Urinary bladder (tissue), 4 donors: ENCODE measurements at places on chromosomes 2 and 18. TPM values are rescaled to one million over a fixed set of nuclear protein-coding genes. Genes with fewer than 3 reads are reported as not detected.

- peak; percentile 53 for DNase-seq
Measured at GRCh38 chr2:201909961-201910361, 103.6 kb downstream of the CDK15 start.

DNA sequence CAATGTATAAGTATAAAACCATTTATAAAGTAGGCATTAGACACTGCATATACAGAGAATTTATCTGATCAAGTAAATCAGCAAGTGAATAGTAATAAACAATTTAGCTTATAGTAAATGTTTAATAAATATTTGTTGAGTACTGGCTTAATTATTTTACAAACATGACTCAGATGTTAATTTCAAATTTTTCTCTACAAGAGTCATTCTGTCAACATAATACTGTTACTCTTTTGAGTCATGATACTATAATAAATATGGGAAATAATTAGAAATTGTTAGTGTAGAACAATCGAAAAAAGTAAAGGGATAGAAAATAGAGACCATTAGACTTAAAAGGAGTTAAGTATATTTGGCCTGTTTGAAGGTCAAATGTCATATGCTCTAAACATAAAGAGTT, 133.6 kb upstream of the MC4R start:
- no peak for DNase-seq

DNA sequence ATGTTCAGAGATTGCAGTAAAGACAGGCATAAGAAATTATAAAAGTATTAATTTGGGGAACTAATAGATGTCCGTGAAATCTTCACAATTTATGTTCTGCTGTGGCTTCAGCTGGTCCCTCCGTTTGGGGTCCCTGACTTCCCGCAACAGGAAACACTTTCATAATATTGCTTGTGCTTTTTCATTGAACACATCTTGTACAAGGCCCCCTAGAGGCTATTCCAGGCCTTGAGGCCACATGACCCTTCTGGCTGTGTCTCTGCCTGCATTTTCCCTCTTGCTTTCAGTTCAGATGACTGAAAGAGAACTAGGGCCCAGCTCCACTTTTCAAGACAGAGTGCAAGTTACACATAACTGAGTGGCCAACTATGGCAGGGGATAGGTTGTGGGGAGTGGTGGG, 164.1 kb downstream of the TMEM247 start:
- no peak for DNase-seq

DNA sequence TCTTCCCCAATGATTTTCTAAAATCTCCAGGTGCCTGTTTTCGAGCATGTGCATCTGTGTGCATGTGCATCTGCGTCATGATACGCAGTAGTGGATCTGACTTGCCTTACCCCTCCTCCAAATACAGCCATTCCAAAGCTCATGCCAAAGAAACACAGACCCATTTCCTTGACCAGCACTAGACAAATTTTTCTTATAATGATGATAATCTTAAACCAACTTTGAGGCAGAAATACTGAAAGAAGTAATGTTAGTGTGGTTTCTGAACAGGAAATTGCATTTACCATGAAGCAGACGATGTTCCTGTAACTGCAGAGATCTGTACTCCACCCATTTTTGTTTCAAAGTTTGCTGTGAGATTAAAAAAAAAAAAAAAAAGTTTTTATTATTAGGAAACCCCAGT, 25.6 kb downstream of the CYTIP start:
- DNase-seq, result no peak

DNA sequence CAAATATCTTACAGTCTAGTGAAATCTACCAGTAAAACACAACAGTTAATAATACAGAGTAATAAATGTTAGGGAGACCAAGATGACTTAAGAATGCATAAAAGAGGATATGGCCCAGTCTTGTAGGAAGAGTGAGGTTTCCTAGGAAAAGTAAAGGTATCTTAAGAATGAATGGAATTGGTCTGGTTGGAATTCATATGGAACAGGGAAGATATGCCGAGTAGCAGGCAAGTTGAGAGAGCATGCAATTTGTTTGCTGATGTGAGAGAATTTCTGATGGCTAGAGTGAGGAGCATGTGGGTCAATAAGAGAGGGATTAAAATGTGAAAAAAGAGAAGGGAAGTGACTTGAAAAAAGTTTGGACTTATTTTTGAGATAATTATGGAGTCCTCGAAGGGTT, 512.9 kb upstream of the ZEB2 start:
- no peak for DNase-seq

DNA sequence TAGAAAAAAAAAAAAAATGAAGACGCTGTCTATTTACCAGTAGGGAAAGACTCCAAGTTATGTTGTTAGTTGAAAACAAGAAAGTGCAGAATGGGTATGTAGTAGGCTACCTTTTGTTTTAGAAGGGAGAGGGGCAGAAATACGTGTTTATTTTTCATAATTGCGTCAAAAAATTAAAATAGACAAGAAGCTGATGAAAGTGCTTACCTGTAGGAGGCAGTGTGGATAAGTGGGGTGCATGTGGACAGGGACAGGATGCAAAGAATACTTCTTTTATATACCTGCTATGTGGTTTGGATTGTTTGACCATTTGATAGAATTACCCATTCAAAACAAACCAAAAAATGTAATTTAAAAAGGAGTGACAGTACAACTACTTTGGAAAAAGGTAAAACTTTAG, 3.0 kb upstream of the GCG start:
- no peak for DNase-seq

- DNase-seq, result no peak
Measured at GRCh38 chr2:60629801-60630385, 76.4 kb upstream of the BCL11A start.

- DNase-seq, result no peak
Measured at GRCh38 chr2:44802777-44803424, 138.6 kb upstream of the SIX3 start.

DNA sequence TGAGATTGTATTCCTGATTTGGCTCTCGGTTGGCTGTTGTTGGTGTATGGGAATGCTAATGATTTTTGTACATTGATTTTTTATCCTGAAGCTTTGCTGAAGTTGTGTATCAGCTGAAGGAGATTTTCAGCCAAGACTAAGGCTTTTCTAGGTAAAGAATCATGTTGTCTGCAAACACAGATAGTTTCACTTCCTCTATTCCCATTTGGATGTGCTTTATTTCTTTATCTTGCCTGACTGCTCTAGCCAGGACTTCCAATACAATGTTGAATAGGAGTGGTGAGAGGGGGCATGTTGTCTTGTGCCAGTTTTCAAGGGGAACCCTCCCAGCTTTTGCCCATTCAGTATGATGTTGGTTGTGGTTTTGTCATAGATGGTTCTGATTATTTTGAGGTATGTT, 90.4 kb downstream of the CYP26B1 start:
- no peak for DNase-seq

The SLC16A14 gene
- 13.7 TPM for total RNA-seq

The ARHGAP15 gene
- total RNA-seq, result 107 TPM

The CXCR2 gene
- total RNA-seq, result 0.48 TPM

The GORASP2 gene
- total RNA-seq, result 35.5 TPM
